ENCODE measurements at places on chromosomes 1 and 21. TPM values are rescaled to one million over a fixed set of nuclear protein-coding genes. Genes with fewer than 3 reads are reported as not detected.

- no peak for DNase-seq
Observed at GRCh38 chr1:84857906-84858305, 35.1 kb downstream of the LPAR3 start.

Gene TPTE
- not detected for total RNA-seq

DNA sequence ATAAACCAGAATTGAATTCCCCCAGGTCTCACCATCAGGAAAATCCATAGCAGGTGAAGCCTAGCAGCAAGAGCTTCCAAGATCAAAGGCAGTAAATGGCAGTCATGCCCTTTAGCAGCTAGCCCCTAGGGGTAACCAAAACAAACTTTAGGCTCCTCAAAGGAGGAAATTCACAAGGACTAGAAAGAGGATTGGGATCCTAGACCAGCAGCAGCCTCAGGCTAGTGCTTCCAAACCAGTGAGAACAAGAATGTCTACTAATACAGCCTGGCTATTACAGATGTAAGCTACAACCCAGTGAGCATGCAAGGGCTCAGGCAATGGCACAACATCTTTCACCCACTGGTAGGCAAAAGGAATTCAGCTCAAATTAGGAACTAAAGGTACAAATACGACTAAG, 11.1 kb upstream of the RIMKLA start:
- DNase-seq: no peak

GRCh38 chr1:155651861-155652661, 36.5 kb downstream of the YY1AP1 start:
- no peak for DNase-seq

DNA sequence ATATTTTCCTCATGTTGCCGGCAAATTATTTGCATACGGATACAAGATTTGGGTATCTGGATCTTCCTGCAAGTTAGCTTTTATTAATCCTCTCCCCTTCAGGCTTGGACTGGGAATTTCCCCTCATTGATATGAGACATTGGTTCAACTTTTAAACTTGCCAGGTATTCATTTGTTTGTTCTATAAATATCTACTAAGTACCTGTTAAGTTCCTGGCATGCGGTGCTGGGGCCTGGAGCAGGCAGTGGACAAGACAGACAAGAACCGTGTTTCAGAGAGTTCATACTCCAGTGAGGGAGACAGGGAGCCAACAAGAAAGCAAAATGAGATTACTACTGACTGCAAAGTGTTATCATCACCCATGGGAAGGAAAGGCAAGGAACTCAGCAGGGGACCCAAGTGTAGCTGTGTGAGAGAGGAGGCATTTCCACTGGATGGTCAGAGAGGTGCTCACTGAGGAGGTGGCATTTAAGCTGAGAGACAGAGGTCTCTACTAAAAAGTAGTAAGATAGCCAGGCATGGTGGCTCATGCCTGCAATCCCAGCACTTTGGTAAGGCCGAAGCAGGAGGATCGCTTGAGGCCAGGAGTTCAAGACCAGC, 39.1 kb upstream of the FHAD1 start:
- DNase-seq: no peak

- no peak for DNase-seq
Observed at GRCh38 chr1:91872559-91873081, 13.3 kb downstream of the TGFBR3 start.

DNA sequence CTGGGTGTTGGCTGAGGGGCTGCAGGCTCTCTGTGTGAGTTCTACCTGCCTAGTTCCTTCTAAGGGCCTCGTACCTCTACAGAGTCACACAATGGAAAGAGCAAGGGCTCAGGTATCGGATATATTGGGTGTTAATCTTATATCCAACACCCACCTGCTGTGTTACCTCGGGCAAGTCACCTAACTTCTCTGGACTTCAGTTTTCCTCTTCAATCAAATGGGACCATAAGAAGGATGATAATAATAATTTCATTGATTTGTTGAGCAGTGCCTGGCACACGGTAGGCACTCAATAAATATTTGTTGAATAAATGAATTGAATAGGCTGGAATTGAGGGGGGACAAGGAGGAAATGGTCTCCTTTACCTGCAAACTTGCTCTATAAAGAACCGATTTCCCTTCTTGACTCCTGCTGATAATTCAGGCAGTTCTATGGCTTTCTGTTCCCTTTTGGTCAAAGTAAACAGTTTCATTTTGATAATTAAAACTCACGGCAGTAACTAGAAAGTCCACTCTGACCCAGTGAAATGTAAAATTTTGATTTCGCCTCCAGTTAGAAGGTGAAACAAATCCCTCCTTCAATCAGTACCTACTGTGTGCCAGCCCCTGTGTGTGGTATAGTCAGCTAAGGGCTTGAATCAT, 16.5 kb upstream of the MAN1C1 start:
- no peak for DNase-seq

DNA sequence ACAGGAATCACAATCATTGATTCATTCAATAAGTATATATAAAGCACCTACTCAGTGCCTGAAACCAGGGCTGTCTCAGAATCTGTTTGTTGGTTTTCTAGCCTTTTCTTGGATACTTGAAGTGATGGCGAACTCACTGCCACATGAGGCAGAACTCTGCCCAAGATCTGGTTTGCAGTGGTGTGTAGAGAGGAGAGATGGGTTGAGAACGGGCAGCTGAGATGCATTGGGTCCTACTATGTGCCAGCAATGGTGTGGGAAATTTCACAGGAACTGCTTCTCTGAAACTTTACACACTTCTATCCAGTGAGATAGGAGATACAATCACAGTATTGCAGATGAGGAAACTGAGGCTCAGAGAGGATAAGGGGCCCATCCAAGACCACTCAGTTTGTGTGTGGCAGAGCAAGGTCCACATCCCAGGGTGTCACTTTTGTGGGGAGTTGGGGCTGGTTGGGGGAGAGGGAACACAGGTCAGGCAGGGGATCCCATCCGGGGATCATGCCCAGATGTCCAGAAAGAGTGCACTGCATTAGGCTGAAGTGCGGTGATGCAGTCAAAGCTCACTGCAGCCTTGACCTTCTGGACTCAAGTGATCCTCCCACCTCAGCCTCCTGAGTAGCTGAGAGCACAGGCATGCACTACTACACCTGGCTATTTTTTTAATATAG, 83.7 kb upstream of the IFFO2 start:
- no peak for DNase-seq

DNA sequence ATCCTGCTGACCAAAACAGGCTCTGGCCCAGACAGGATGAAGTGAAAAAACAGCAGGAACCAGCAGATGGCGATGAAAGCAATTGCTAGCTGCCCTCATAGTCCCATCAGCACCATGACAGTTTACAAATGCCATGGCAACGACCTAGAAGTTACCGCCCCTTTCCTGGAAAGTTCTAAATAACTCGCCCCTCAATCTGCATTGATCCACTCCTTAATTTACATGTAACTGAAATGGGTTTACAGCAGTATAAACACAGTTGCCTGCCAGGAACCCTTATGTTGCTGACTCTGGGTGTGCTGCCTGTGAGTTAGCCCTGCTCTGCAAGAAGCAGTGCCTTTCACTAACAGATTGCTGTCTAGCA, 65.5 kb upstream of the CR1L start:
- no peak for DNase-seq

- no peak for DNase-seq
Observed at GRCh38 chr1:28804071-28804470, 7.9 kb upstream of the OPRD1 start.

DNA sequence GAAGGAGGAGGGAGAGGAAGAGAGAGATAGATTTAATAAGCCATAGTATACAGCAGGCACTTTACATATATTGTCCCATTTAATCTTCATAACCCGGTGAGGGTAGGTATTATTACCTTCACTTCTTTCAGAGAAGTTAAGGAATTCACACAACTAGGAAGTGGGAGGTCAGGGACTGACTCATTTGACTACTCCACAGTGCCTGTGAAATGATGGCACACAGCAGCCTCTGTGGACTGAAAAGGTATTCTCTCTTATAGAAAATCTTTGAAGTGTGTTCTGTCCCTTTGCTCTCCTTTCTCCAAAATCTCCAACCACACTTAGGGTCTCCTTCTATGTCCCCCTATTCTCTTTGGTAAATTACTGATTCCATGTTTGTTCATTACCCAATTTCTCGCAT, 23.9 kb downstream of the PALMD start:
- no peak for DNase-seq

Gene FMO1
- 3.5 TPM for total RNA-seq

Gene PHGDH
- 51.3 TPM for total RNA-seq

Gene B3GALT5
- 2.0 TPM for total RNA-seq

Gene ERICH3
- 0.79 TPM for total RNA-seq

GRCh38 chr1:162033428-162033827, 9.8 kb upstream of the OLFML2B start:
- DNase-seq: no peak

- DNase-seq: no peak
Observed at GRCh38 chr1:22711591-22712501, 1.2 kb downstream of the EPHB2 start.

DNA sequence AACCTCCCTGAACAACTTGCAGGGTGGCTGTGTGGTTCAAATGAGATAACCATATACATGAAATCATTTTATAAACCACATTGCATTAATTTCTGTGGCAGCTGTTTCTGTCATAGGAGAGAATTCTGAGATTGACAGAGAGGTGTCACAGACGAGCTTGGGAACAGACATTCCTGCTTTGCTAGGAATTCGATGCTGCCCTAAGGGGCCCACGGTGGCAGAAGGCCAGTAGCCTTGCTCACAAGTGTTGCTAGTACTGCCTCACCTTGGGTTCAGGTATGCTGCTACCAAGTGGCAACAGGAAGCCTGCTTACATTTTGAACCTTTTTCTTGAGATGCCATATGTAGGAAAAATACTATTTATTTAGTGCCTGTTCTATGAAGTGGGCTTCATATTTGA, 13.4 kb downstream of the KCNA10 start:
- DNase-seq: no peak

Gene PDZK1
- total RNA-seq: 0.37 TPM

Gene LYPD8
- total RNA-seq: not detected

DNA sequence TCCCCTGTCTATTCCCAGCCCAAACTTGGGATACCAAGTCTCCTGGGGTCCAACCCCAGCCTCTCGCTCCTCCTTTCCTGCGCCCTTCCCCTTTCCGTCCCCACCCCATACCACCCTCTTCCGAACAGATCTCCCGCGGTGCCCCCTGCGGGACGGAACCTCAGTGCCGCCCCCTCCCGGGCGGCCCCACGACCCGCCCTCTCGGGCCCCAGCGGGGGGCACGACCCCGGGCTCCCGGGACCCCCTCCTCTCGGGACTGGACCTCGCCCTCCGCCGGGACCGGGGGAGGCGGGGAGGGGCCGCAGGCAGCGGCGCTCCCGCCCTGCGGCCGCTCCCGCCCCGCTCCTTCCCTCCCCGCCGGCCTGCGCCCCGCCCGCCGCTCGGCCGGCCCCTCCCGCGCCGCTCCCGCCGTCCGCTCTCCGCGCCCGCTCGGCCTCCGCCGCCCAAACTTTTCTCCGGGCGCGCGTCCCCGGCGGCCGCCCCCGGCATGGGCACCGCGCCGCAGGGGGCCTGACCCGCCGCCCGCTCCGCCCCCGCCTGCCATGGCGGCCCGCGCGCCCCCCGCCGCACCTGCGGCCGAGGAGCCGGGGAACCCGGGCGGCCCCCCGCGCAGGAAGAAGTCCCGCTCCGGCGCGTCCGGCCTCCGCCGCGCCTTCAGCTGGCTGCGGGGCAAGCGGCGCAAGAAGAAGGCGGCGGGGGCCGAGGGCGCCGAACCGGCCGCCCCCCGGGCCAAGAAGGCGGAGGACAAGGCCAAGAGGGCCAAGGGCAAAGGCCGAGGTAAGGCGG, 39.0 kb upstream of the SYNC start:
- no peak for DNase-seq

Gene SUSD4
- total RNA-seq: 6.3 TPM

Gene SAMSN1
- total RNA-seq: 16.2 TPM

Gene LCE3D
- total RNA-seq: not detected

Gene OLIG2
- not detected for total RNA-seq

Gene OR2T33
- not detected for total RNA-seq

DNA sequence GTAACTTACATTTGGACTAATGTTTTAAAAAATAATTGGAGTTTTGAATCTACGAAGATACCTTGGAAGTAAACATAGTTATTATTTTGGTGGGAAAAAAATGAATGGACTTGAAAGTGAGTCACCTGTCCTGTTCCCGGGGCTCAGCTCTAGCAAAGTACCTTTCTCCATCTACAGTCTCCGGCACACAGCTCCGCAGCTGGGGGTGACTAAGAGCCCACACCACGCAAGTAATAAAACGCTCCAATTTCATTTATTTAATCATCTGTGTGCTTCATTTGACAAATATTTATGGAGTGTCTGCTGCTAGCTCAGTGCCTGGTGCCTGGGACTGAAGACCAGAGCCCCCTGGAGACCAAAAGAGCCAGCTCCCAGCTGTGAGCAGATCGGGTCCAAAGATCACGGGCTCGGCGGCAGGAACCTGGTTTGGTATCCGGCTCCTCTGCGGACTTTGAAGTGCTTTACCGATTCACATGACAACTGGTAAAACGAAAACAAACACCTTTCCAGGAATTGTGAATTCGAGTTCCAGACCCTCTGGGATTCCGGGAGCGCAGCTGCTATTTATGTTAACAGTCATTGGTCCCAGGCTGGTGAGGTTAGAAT, 1.7 kb upstream of the RIPK4 start:
- DNase-seq: no peak

Gene MROH7
- total RNA-seq: 7.5 TPM

GRCh38 chr1:63255153-63255552, 67.2 kb upstream of the FOXD3 start:
- no peak for DNase-seq

DNA sequence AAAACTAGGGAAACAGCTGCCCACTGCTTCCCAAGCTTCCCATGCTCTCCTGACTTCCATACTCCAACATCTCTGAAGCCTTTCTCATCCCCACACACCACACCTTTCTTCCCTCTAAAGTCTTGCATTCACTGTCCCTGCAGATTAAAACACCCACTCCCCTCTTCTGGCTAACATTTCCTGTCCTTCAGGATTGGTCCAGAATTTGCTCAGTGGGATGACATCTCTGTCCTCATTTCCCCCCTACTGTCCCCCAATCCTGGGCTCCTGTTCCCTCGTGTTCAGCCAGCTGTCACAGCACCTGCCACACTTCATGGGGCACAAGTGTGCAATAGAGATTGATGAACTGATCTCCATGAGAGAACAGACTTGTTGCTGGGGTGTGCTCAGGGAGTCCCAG, 82.7 kb downstream of the KCND3 start:
- DNase-seq: no peak

- DNase-seq: no peak
Observed at GRCh38 chr1:63261736-63262458, 60.5 kb upstream of the FOXD3 start.

DNA sequence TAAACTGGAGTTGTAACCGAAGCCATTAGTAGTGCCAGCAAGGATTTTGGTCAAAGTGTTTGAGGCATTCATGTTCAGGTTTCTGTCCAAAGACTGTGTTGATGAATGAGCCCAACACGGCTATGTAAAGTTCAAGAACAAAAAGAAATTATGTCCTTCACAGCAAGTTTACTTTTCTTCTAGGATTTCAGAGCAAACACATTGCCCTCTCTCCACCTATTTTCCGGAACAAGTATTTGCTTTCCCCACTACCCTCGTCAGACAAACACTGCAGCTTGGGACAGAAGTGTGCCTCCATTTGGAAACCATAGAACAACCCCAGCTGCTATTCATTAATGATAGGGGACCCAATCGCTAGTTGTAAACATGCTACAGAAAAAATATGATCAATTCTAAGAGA, 151.4 kb upstream of the C1orf105 start:
- DNase-seq: no peak

Gene SPATA21
- not detected for total RNA-seq

GRCh38 chr1:170806961-170807360, 128.4 kb upstream of the MROH9 start:
- DNase-seq: no peak

Gene OR2L13
- not detected for total RNA-seq

- no peak for DNase-seq
Observed at GRCh38 chr1:161763522-161764098, 2.5 kb upstream of the ATF6 start.
